ENCODE measurements at places on chromosomes 1 and 21.

DNA sequence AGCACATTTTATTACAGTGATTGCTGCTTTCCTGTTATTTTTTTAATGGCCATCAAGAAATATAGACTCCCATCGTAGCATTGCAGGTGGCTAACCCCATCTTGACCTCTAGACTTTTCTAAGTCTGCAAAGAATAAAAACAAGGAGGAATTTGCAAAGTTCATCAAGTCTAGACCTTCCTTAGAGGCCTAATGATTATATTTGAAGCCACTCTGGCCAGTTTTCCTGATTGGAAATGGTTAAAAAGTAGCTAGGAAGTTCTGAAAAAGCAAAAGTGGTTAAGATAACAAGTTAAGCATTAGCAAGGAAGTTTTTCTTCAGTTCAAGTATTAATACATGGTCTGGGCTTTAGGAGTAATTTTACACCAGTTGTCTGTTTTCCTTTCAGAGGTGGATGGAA, 16.7 kb upstream of the KCNJ15 start:
- no peak for DNase-seq

- peak; percentile 43 for DNase-seq
Observed at GRCh38 chr1:182392050-182393028, 749 bp upstream of the GLUL start.

DNA sequence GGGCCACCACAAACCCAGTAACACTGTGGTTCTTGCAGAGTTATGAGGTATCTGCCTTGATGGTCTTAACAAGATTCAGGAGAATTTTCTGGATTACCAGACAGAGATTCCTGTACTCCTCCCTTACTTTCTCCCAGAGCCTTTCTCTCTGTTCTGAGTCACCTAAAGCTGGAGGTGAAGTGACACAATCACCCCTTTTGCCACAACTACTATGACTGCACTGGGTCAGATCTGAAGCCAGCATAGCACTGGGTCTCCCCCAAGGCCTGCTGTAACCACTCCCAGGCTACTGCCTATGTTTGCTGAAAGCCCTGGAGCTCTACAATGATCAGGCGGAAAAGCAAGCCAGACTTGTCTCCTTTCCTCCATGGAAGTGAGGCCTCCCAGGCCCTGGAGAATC, 156.7 kb upstream of the NEGR1 start:
- DNase-seq = peak; percentile 36

DNA sequence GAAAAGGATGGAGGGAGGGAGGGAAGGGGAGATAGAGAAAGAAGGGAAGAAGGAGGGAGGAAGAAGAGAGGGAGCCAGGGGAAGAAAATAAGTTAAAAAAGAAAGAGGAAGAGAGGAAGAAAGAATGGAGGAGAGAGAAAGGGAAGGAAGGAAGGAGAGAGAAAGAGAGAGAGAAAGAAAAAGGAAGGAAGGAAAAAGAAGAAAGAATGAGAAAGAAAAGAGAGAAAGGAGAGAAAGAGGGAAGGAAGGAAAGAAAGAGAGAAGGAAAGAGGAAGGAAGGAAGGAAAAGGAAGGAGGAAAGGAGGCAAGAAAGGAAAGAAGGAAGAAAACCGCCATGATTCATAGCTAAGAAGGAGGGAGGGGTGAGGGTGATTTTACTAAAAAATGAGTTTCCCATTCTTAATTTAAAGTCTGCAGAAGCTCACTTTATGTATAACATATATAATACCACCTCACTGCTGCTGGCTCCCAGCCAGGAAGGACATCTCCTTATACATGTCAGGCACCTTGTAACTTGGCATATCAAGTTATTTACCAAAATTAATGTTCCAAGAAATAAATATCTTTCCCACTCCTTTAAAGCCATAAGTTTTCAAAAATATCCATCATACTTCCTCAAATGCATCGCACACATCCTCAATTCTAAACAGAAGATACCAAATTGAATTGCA, 46.0 kb upstream of the OLIG2 start:
- DNase-seq = no peak

- peak; percentile 10 for DNase-seq
Observed at GRCh38 chr1:156860628-156861423, at the start of gene NTRK1. TSS of gene NTRK1 (plus strand) at chr1:156860865. CDS start at chr1:156860935, 70 bp downstream.

DNA sequence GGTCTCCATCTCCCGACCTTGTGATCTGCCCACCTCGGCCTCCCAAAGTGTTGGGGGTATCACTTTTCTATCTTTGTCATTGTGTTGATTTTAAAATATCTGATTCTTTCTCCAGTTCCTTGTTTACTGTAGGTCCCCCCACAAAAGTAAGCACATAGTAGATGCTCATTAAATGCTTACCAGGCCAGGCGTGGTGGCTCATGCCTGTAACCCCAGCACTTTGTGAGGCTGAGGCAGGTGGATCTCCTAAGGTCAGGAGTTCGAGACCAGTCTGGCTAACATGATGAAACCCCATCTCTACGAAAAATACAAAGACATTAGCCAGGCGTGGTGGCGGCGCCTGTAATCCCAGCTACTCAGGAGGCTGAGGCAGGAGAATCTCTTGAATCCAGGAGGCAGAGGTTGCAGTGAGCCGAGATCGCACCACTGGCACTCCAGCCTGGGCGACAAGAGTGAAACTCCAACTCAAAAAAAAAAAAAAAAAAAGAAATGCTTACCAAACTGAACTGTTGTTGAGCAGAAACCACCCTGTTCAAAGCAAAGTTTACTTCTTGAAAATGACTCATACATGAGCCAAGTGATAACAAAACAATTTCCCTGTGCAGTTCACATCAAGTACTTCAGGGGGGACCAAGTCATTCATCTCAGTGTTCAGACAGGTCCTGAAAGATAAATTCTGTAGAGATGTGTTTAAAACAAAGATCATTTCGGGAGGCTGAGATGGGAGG, 24.3 kb upstream of the NID1 start:
- no peak for DNase-seq

DNA sequence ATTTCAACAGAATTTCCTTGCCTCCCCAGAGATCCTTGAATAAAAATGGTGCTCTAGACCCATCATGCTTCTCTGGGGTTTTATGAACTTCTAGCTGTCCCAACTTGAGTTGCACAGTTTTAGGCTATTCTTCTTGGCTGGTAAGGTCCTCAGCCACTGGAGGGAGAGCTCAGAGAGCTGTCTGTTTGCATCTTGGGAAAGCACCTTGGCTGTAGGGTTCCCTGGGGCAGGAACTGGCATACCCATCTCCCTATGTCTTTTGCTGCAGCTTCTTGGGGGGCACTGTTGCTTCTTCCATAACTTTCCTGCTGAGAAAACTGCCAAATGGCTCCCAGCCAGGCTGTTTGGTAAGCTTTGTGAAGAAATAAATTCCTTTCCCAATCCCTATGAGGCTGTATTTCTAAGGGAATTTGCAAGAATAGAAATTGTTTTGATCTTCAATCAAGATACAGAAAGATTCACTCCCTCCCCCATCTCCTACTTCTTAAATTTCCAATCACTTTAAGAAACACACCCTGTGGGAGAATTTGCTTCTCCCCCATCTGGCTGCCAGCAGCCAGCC, 8.2 kb upstream of the FMOD start:
- peak; percentile 71 for DNase-seq

- DNase-seq = peak; percentile 32
Observed at GRCh38 chr1:112788561-112788960, 73.4 kb upstream of the PPM1J start.

DNA sequence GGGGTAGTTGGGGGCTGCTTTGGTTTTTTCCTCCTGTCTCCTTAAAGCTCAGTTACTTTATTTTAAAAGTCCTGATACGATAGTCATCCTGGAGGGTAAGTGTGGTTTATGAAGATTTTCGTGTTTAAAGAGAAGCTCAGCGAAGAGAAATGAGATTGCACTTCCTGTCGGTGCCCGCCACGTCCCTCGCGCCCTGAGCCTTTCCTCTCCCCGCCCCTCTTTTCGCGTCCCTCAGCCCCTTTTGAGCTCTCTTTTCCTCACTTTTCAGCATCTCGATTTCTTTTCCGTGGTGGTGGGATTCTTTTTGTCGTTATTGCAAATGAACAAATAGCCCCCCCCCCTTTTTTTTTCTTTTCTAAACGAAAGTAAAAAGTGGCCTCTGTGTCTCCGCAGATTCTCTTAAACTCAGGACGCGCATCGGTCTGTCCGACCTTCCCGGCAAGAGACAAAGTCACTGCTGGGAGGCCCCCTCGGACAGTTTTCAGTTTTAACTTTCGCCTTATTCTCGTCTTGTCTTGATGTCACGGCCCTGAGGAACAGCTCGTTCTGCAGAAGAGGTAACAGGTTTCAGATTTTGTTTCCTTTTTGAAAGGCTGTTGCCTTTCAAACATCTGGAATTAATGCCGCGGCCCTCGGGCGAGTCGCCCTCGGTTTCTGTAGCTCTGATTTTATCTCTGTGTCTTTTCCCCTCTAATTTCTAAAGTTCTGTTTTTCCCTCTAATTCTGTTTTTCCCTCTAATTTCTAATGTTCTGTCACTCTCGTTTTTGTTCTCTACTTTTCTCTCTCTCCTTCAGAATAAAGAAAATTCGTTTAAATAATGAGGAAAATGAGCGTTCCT, 1.0 kb upstream of the DMRTA2 start:
- DNase-seq = no peak

DNA sequence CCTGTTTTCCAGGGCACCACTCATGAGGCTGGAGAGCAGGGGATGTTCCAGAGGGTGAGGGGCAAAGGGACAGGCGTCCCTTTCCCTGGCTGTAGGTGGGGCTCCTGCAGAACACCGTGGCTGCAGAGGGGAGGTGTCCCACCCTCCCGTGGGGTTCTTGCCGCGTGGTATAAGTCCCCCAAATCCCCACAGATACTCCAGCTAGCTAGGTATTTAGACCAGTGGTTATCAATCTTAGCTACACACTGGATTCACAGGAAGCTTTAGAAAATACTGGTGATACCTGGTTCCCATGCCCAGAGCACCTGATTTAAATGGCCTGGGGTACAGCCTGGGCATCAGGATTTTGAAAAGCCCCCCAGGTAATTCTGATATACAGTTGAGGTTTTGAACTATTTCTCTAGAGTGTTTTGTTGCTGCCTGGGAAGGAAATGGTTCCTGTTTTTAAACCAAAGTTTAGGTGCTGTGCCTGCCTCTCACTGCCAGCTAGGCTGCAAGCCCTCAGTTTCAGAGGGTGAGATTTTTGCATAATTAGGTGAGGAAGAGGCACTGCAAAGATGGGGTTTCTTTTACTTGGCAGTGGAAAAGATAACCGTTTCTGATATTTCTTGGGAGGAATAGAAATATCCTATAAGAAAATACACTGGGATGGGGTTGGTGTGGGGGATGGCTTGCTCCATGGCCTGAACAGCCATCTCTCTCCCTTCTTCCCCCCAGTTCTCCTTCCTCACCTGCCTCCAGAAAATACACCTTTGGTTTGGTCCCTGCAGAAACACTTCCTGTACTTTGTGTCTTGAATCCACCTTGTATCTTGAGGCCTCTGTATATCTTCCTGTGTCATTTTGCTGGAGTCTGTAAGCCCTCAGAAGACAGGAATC, 51.7 kb downstream of the RASSF5 start:
- no peak for DNase-seq

- DNase-seq = no peak
Observed at GRCh38 chr21:45113543-45113942, 39.2 kb downstream of the ADARB1 start.

DNA sequence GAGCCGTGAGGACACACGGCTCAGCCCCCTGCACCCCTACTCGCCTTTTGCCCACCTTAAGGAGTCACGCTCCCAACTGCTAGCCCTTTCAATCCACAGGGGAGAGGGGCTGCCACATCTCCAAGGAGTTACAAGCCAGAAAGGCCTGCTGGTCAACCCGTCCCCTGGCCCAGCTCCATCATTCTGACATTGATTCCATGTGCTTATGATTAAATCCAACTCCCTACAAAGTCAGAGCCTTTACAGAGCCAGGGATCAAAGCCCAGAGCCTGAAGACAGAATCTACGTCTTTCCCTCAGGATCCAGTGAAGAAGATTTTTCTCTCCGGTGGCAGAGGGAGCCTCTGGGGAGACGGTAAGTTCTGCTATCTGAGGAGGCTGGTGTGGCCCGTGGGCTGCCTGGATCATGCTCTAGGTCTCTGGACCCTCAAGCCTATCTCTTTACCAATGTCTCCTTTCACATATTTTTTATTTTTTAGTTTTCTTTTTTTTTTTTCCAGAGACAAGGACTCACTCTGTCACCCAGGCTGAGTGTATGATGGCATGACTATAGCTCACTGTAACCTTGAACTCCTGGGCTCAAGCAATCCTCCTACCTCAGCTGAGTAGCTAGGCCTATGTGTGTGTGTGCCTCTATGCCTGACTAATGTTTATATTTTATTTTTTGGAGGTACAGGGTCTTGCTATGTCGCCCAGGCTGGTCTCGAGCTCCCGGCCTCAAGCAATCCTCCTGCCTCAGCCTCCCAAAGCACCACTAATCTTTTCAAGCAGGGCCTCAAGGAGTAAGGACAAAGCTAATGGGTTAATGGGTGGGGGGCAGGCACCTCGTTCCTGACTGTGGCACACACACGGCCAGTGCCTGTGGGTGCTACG, 61.3 kb downstream of the SLC66A1 start:
- peak; percentile 80 for DNase-seq

GRCh38 chr1:94734963-94735901, 84.9 kb upstream of the SLC44A3 start:
- peak; percentile 70 for DNase-seq

DNA sequence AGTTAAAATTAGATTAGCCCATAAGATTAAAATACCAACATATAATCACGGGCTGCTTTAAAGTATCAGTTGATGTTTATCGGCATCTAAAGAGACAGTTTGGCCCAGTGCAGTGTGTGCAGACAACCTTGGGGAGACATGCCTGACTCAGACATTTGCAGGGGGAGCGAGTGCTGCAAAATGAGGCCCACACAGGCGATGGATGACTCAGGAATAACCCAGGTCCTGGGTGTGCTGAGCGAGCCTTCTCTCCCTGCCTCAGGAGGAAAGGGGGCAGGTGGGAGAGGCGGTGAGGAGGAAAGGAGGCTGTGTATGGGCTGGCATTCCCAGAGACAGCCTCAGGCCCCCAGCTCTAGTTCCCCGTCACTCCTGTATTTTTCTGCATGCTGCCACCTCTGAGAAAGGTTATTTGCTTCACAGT, 9.0 kb downstream of the SLC9A1 start:
- peak; percentile 79 for DNase-seq

DNA sequence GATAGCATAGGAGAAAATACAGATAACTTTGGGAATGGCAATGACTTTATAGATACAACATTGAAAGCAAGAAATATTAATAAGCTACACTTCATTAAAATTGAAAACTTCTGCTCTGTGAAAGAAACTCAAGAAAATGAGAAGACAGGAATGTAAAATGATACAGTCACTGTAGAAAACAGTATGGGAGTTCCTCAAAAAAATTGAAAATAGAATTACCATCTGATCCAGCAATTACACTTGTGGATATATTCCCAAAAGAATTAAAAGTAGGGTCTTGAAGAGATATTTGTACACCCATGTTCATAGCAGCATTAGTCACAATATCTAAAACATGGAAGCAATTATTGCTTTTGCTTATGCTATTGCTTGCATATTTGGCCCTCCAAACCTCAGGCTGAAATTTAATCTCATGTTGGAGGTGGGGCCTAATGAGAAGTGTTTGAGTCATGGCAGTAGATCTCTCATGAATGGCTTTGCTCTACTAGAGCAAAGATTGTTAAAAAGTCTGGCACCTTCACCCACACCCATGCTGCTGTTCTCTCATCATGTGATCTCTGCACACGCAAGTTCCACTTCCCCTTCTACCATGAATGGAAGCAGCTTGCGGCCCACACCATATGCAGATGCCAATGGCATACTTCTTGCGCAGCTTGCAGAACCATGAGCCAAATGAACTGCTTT, 15.3 kb upstream of the AHCYL1 start:
- peak; percentile 84 for DNase-seq
